Fibroblast of skin of back (primary cell): ENCODE measurements at places on chromosomes 6 and 20.

- no peak for DNase-seq
Measured at GRCh38 chr20:34951652-34952051, 4.0 kb downstream of the GSS start.

DNA sequence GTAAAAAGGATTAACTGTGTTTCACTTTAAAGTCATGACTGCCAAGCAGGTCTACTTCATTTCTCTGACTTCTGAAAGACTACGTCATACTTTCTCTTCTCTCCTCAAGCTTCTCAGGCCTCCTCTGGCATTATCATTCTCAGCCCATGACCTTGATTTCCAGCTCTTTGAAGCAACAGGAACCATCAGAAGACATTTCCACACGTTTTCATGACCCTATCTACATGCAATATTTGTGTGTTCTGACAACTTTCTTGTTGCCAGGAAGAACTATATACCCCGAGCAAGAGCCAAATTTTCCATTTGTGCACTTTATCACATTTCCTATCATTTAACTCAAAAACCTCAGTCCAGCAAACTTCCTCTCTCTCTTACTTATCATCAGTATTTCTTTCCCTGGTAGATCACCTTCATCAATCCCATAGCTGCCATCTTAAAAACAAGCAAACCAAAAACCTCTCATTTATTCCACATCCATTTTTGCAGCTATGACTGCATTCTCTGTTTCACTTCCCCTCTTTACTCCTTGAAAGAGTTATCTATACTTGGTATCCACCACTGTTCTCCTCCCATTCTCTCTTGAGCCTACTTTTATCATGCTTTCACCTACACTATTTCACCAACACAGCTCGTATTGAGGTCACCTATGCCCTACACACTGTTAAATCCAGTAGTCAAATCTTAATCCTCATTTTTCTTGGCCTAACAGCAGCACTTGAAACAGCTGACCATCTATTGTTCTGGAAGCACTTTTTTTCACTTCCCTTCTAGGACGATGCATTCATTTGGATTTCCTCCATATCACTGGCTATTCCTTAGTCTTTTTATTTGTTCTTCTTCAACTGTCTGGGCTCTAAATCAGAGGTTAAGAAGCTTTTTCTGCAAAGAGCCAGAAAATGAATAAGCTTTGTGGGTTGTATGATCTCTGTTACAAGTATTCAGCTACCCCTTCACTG lies 47.1 kb downstream of the STX7 start:
- DNase-seq, result no peak

GRCh38 chr6:154319231-154319858 lies 37.3 kb downstream of the IPCEF1 start:
- peak; percentile 90 for DNase-seq

GRCh38 chr6:123448306-123448884 lies 188.4 kb downstream of the TRDN start:
- no peak for DNase-seq

- no peak for DNase-seq
Measured at GRCh38 chr6:85911067-85911466, 268.4 kb upstream of the SYNCRIP start.

DNA sequence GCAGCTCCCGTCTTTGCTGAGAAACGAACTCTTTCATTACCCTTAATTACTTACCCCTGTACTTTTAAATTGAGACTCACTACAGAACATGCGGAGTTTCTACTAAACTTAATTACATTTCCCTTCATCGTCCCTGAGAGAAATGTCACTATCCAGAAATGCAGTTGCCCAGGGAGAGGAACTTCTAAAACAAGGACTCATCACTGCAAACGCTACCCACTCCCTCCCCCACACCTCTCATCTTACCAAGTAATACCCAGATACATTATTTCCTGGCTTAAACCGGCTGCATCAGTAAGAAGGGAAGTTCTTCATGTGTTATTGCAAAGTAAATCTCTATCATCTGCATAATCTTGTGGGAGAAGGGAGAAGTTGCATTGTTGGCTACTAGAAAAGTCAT lies 138.3 kb downstream of the IPCEF1 start:
- DNase-seq, result no peak

DNA sequence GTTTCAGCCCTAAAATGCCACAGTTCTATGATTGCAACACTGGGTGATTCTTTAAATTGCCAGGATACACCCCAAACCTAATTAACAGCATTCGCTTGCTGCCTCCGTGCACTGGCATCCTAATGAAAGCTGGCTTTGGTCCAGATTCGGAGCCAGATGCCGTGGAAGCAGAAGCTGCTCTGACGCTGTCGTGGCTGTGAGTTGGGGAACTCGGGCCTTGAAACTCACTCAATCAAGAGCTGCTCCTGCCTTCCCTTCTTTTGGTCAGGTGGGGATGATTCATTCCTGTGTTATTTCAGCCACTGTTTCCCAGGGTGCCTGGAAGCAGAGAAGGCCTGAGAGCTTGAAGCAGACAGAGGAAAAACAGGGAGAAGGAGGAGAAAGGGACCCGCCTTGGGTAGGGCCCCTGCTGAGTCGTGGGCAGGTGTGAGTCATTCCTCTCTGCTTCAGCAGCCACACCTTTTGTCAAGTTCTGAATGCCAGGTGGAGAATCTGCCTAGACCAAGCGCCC lies 36.2 kb upstream of the DSP start:
- DNase-seq, result peak; percentile 80

DNA sequence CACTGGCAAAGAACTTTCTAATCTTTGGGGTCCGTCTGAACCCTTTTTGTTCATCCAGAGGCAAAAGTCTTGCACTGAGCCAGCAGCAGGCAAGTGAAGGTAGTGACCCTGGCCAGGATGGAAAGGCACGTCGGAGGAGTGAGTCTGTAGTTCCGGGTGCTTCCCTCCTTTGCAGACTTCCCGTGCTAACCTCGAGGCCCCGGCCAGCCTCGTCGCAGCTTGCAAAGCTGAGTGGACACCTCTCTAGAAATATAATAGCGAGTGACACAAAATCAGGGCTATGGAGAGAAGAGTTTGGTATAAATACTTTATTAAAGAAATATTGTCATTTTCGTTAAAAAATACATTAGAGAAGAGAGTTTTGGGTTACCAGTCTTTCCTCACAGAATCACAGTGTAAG lies 9.9 kb downstream of the PSMG4 start:
- no peak for DNase-seq

DNA sequence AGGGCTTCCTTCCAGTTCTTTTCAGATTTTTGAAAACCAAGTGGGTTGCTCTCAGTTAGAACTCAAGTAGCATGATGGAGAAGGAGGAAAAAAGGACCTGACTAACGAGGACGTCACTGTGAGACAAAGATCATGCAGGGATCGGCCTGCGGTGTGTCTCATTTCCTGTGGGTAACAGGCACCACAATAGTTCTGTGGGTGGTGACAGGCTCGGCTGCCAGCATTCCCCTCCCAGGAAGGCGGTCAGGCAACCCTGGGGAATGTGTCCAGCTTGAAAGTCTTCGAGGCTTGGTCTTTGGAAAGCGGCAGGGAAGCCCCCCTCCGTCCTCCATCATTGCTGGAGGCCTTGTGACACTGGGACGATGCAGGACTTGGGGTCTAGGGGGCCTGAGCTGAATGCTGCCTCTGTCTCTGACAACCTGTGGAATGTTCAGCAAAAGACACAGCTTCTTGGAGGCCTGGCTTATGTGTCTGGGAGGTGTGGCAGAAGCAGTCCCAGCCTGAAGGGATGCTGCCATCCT lies 121.0 kb downstream of the BCAS1 start:
- peak; percentile 95 for DNase-seq

- no peak for DNase-seq
Measured at GRCh38 chr6:98984121-98984520, 36.4 kb upstream of the FBXL4 start.

- DNase-seq, result no peak
Measured at GRCh38 chr6:106525107-106525881, 104.0 kb downstream of the RTN4IP1 start.

DNA sequence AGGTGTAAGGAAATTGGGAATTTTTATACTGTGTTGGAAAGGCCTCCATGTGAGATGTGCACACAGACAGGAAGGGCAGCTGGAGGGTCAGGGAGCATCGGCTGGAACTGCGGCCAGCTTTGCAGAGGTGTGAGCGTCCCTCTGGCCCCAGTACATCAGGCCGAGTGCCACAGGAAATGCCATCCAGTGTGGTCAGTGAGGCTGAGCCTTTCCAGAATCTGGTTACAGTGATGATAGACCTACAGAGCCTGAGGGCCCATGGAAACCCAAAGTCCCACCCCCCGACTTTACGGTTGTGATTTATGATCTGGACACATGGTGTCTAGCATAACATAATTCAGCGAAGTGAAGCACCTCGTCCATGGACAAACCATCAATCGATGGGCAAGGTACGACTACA lies 137.3 kb upstream of the PDE10A start:
- DNase-seq, result no peak

DNA sequence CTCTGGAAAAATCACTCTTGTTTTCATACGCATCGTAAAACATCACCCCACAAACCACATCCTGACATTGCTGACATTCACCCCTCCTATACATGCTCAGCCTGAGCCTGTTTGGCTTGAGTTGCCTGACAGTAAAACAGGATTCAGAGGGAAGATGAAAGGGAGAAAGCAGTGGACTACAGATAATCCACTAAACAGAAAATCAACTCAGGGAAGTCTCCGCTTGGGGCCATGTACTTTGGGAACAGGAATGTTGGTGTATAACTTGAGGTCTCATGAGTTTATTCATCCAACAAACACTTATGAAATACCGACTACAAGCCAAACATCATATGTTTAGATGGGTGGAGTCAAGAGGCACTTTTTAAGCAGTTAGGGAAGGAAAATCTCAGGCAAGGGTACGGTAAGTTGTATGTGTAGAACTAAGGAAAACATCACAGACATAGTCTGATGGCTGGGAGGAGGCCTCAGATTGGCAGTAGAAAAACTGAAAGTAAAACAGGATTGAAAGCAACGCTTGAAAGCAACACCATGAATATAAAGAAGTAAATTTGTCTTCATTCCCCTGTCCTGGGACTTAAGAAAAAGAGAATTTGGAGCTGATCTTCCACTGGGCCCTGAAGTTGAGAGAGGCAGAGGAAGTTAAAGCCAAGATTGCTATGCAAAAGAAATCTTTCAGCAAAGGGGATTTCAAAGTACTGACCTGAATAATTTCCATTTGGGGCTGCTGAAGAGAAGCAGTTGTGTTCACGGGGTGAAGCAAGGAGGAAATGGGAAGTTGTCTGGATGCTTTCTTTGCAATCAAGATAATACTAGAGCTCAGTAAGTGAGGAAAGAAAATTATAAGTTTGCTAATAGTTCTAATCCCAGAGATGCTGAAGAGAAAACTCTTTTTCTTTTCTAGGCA lies 28.8 kb downstream of the PDE7B start:
- peak; percentile 84 for DNase-seq

GRCh38 chr20:24816907-24817306 lies 132.2 kb upstream of the CST7 start:
- DNase-seq, result no peak

GRCh38 chr6:125748406-125749172 lies 843 bp upstream of the HEY2 start:
- DNase-seq, result peak; percentile 42

- DNase-seq, result no peak
Measured at GRCh38 chr20:63534427-63534830, 2.7 kb downstream of the PTK6 start.

GRCh38 chr20:58268936-58269619 lies 40.4 kb upstream of the RAB22A start:
- DNase-seq, result no peak

DNA sequence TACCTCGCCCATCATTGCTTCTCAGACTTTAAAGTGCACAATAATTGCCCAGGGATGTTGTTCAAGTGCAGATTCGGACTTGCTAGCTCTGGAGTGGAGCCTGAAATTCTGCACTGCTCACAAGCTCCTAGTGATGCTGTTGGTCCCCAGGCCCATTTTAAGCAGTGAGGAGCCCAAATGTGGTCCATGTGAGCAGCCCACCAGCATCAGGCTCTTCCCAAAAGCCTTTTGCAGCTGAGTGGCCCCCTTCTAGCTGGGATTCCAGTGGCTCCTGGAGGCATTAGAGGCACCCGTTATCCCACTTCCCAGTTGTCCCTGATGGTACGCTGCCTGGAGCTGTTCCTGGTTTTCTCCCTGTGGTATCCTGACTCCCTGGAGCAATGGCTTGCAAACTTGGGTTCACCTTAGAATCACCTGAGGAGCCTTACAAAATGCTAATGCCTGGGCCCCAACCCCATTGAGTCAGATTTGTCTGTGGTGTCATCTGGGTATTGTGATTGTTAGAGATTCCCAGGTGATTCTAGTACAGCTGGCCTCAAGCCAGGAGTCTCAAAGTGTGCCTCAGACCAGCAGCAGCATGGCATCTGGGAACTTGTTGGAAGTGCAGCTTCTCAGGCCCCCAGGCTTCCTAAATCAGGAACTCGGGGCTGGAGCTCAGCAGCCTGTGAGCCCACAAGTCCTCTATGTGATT lies 186.9 kb upstream of the SLC24A3 start:
- DNase-seq, result no peak

- DNase-seq, result peak; percentile 59
Measured at GRCh38 chr6:85015396-85015990, 251.1 kb upstream of the TBX18 start.

GRCh38 chr20:53975761-53976160 lies 94.6 kb downstream of the BCAS1 start:
- no peak for DNase-seq

DNA sequence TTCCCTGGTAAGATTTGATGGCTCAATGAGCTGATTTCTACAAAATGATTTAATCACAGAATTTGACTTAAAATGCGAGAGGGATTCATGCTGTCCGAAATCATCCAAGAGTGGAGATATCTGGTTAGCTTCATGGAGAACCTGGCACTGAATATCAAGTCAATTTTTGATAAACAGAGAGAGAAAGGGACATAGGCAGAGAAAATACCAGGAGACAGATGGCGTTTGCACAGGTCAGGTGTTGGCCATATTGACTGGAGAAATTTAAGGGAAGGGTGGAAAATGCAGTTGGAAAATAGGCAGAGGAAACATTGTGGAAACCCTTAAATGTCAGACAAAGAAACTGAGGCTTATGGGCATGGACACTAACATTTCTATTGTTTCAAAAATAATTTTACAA lies 47.0 kb downstream of the BCAS1 start:
- no peak for DNase-seq

DNA sequence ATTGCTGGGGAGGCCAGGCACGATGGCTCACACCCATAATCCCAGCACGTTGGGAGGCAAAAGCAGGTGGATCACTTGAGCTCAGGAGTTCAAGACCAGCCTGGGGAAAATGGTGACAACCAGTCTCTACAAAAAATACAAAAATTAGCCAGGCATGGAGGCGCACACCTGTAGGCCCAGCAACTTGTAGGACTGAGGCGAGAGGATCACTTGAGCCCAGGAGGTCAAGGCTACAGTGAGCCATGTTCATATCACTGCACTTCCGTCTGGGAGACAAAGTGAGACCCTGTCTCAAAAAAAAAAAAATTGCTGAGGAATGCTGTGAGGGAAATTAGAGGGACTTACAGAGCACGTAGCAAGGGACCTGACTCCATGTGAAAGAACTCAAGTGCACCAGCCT lies 40.8 kb upstream of the ID1 start:
- no peak for DNase-seq

DNA sequence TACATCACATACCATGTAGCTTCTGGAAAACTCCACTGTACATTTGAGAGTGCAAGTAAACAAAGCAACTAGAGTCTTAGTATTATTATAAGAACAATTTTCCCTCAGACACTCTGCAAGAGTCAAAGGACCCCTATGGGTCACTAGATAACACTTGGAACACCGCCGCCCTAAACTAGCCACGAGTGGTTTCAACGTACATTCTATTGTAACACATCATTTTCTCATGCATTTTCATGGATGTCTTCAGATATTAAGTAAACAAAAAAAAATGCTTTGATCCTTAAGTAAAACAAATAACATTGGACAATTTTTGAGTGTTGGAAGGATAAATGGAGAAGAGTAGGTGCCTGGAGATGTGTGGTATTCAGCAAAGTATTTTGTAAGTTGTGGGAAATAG lies 3.2 kb upstream of the RNF146 start:
- no peak for DNase-seq

- no peak for DNase-seq
Measured at GRCh38 chr6:37622646-37623071, 75.0 kb downstream of the MDGA1 start.
